ENCODE measurements at places on chromosomes 16 and 17.

DNA sequence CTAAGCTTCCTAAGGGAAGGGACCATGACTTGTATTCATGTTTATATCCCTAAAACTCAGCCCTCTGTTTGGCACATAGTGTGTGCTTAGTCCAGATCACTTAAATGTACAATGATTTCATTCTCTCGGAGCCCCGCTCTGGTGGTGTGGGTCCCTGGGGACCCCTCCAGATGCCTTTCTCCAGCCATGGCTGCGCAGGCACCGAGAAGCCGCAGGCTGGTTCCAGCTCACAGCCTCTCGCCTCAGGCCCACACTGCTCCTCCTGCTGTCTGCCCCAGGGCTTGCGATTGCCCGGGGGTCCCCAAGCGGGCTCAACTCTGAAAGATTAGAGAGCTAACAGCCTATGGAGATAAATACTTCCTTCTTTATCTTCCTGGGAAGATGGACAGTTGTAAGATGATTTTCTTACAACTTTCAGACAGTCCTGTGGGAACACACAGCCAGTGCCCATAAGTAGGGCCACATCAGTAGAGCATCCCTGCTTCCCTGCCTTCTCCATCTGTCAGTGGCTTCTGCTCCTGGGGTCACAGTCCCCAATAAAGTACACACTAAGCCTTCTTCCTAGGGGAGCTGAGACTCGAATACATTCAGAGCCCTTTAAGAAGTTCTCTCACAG, 66.2 kb downstream of the CENPV start:
- DNase-seq: no peak

DNA sequence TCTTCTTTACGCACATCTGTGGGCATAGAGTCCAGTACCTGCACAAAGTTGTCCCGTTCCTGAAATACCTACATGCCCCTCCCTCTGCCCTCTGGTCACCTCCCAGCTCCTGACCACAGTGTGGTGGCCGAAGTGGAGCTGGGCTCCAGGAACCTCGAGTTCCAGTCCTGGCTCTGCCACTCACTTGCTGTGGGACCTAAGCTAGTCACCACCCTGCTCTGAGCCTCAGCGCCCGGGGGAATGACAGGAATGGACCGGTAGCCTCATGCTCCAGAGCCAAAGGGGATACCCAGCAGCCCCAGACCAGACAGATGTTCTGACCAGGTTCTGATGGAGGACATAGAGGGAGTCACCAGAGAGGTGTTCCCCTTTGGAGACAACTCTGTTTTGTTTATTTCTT, 26.7 kb upstream of the ITGA3 start:
- no peak for DNase-seq

DNA sequence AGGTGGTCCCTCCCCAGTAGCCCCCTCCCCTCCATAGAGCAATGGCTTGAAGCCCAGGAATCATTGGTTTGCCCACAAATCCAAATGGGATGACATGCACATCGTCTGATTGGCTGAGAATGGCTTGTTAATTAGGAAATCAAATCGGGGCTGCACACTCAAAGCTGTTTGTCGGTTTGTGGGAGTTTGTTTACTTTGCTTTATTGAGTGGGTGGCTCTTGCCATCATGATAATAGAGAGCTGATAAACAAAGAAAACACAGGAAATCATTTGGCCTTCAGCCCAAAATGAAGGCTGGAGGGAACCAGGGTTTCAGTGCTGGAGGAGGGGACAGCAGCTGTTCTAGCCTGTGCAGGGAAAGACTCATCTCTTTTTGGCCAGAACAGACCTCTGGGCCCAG, 316.3 kb downstream of the CBLN1 start:
- DNase-seq: no peak

DNA sequence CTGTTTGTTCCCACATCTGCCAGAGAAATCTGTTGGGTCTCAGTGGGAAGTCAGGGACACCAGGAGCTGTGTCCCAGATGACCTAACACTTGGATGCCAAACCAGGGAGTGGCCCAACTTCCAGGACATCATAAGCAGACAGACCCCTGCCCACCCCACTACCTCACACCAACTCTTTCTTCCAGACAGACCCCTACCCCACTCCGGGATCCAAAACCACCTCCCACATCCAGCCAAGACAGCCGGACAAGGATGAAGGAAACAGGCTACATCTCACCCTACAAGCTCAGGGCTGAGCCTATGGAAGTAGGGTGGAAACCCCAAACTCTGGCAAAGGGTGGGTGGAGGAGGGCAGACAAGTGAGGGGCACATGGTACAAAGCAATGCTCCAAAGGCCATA, 3.6 kb downstream of the HDAC5 start:
- no peak for DNase-seq

DNA sequence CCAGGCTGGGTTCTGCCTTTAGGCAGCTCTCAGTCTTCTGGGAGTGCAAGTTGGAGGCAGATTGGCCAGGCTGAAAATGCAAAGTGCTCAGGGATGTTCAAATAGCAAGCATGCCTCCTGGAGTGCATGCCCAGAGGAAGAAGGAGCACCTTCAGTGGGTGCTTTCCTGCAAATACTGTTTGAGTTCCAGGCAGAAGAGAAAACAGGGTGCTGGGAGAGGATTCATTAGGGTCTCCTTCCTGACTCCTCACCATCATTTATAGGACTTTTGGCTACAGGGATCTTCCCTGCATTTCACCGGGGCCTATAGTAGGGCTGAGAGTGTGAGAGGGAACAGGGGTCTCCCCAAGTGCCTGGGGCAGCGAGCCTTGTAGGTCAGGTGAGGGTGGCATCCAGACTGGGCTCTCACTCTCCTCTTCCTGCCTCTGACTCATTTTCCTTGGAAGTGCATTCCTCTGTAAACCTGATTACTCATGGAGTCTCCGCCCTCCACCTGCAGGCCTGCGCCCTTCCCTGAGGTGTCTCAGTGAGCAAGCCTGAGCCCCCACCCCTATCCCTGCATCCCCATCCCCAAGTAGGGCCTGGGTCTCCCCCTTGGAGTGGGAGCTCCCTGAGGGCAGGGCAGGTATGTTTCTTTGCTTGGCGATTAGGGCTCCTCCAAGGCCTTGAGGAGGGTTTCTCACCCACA, 17.1 kb upstream of the TNS4 start:
- no peak for DNase-seq

GRCh38 chr17:17125136-17126084, 80.7 kb downstream of the PLD6 start:
- peak; percentile 61 for DNase-seq

DNA sequence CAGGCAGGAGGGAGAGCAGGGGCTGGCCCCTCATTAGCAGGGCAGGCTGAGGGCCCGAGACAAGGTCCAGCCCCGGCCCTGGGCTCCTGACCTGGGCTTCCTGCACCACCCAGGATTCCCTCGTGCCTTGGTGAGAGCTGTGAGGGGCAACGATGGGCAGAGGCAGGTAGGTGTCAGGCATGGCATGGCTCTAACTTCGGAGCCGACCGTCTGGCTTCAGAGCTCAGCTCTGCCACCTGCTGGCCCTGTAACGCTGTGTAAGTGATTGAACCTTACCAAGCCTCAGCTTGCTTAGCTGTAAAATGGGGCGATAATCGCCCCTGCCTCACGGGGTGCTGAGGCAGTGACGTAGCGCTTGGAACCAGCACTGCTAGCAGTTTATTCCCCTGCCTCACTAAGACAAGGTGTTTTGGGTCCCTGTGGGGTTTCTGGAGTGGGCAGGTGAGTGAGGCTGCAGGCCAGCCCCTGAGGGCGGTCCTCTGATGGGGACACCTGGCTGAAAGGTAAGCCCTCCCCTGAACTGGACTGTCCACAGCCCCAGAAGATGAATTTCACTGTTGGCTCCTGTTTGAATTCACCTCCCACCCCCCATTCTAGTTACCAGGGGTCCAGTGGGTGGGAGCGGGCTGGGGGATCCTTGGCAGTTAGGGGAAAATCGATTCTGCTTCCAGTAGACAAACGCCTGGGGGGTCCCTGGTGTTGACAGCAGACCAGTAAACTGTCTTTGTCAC, 184.8 kb upstream of the GSE1 start:
- peak; percentile 25 for DNase-seq

- no peak for DNase-seq
These were observed 834 bp downstream of the CDH8 start for GRCh38 chr16:62035115-62036092.

- DNase-seq: no peak
These were observed 61.6 kb downstream of the RPGRIP1L start for GRCh38 chr16:53642094-53642493.

GRCh38 chr16:1745181-1745899, 26.0 kb downstream of the NME3 start:
- no peak for DNase-seq

GRCh38 chr17:47649972-47650524, 329 bp downstream of the KPNB1 start:
- DNase-seq: no peak

- no peak for DNase-seq
These were observed 56.7 kb upstream of the NOG start for GRCh38 chr17:56536766-56537165.

- DNase-seq: no peak
These were observed 1713.9 kb downstream of the TP53TG3F start for GRCh38 chr16:35173295-35173694.

GRCh38 chr16:85589688-85590505, 23.2 kb upstream of the GSE1 start:
- no peak for DNase-seq

DNA sequence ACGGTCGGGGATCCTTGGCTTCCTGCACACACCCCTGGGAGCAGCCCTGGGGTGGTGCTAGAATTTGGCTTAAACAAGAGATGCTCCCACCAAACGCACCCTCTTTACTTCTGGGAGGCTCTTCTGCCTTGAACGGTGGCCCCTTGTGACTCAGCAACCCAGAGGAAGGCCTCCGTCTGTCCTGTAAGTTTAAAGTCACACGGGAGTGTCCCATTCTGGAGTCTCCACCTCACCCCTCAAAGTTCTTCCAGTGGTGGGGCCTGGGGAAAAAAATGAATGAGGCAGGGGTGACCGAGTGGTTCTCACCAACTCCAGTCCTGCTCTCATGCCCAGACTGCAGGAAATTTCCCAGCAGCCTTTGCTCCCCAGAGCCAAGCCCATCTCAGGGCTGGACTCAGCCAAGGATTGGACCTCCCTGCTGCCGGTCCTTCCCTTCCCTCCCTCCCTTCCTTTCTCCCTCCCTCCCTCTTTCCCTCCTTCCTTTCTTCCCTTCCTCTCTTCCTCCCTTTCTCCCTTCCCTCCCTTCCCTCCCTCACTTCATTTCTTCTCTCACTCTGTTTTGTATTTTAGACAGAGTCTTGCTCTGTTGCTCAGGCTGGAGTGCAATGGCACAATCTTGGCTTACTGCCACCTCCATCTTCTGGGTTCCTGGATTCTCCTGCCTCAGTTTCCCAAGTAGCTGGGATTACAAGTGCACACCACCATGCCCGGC, 11.4 kb downstream of the ITGAD start:
- DNase-seq: no peak

DNA sequence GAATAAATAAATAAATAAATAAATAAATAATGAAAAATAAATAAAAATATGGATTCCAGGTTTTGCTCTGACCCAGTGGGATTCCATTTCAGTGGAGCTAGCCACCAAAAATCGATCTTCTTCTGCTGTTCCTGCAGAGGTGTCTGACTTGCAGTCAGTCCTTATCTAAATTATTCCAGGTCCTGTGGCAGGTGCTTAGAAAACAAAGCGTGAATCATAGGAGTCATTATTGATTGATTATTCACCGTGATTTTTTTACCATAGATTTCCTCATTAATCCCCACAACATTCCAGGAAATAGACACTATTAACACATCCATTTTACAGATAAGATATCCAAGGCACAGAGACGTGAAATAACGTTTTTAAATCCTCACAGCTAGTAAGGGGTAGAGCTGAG, 31.5 kb upstream of the ABR start:
- no peak for DNase-seq

DNA sequence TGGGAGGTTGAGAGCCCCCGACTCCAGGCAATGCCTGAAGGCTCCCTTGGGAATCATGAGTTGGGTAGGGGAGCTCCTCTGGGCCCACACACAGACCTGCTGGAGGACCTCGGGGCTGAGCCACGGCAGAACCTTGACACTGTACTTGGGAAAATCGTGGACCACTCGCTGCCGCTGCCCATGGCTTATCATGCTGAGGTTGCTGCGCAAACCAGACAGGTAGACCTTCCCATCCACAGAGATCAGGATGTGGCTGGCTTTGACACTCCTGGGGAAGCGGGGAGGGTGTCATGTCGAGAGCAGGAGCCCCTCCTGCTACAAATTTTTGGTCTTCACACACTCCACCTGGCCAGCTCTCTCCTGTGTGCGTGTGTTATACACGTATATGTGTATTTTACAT, 7.2 kb upstream of the LIMD2 start:
- DNase-seq: peak; percentile 52

DNA sequence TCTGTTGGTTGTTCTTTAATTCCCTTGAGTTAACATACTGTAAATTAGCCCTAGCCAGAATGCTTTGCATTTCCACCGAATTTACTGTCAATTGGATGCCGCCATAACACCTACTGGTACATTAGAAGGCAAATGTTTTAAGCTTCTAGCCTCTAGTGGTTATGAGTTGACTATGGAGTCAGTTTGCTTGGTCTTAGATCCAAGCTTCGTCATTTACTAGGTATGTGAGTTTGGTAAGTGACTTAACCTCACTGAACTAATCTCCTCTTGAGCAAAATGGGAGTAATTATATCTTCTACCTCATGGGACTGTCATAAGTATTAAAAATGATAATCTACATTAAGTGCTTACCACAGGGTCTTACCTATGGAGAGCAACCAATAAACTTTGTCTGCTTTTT, 20.4 kb upstream of the CDH11 start:
- DNase-seq: no peak

DNA sequence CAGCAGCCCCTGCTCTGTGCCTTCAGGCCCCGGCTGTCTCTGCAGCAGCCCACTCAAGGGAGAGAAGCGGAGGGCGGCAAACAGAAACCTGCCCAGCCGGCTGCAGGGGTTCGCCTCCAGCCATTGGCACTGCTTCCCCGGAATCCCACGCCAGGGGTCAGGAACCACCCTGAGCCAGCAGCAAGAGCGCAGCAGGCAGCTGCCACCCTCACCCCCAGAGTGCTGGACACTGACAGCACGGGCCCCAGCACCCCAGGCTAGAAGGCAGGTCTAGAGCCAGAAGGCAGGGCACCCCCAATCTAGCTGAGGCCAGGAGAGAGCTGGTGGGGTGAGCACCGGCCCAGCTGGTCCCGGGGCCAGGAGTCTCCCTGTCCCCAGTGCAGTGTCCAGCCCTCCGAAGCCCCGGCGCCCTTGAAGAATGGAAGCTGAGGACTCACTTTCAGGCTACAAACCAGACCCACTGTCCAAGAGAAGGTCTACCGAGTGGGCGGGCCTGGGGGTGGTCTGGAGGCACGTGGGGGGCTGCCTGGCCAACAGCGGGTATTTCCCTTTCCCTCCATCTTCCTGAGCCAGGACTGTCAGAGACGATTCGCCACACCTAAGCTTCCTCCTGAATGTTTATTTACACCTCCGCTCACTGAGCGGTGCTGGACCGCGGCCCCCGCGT, 8.4 kb downstream of the UBALD2 start:
- no peak for DNase-seq

GRCh38 chr17:65184235-65184959, 47.2 kb downstream of the RGS9 start:
- no peak for DNase-seq

GRCh38 chr16:30722443-30722842, 23.5 kb downstream of the SRCAP start:
- no peak for DNase-seq

DNA sequence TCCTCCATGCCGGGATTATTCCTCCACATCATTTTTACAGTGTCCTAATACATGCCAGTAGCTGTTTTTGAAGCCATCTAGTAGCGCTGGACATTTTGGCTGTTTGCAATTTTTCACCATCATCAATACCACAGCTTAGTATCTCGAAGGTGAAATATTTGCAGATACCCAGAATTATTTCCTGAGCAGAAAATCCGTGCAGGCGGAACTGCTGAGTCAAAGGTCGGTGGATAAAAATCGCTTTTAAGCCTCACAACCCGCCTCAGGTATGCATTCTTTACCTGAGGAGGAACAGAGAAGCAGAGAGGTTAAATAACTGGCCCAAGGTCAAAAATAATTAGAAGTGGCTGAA, 584 bp upstream of the TNRC6A start:
- DNase-seq: no peak
